ENCODE measurements at places on chromosomes 3 and 15.

DNA sequence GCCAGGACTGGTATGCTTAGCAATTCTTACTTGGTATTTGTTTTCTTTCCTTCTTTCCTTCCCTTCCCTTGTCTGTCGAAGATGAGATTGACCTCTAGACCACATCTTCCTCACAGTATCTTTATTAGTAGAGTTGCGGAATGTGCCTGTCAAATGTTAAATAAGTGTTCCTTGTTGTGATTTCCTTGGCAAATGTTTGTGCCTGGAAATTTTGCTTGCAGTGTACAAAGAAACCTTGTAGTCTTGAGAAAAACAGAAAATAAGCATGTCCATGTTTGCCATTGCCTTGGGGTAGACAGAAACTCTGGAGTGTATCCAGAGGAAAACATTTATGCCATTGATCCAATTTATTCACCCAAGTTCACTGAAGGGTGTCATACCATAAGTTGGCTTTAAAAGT, 79.5 kb upstream of the ZNF385D start:
- no peak for DNase-seq

DNA sequence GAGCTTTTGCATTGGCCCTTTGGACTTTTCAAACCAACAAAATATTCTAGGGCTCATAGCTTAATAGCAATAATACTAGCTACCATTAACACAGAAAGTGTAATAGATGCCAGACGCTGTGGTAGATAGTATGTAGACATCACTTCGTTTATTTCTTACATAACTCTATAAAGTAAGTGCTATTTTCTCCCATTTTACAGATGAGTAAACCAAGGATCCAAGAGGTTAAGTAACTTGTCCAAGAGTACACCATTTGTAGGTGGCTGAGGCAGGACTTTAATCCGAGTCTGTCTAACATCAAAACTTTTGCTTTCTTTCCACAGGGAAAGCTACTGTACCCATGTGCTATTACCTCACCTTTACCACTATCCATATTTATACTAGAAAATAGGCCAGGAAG, 12.0 kb downstream of the EID1 start:
- no peak for DNase-seq

DNA sequence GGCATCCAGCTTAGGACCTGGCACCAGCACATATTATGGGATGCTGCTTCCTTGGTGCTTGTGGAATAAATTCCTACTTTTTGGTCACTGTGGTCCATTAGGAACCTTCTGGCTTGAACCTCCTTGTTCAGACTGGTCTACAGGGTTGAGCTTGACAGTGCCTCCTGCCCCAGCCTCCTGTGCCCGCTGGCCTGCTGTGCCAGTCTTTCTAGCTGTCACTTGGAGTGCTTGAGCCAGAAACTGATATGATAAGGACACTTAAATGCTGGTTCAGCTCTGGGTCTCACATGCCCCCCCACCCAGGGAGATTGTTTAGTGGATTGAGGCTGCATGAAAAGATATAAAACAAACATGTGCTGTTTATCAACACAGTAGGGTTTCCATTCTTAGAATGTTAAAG, 147.8 kb downstream of the SLCO3A1 start:
- DNase-seq: no peak

DNA sequence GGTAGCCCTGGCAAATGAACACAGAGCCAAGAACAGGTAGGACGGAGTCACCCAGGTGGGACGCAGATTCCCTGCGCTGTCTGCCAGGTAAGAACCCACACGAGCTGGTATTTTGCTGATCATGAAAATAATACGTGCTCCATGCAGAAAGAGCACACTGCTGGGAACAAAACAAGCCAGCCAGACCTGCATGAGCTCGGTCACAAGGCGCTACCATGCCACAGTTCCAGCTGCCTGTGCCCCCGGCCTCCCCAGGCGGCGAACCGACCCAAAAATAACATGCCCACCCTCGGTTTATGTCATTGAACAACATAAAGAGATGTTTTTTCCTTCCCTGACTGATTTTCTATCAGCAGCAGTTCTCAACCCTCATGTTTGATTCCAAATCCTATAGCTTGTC, 25.8 kb downstream of the CYFIP1 start:
- no peak for DNase-seq

DNA sequence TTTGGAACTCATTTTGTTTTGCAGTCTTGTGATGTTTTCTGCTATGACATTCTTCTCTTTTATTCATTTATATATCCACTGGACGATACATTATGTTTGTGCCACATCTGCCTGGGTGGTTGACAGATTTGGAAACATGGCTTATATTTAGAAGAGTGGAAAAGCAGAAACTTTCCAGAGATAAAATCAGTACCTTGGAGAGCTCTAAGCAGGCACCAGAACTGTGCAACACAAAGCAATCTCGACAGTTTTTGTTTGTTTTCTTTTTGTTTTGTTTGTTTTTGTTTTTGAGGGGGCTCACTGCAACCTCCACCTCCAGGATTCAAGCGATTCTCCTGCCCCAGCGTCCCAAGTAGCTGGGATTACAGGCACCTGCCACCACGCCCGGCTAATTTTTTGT, 45.5 kb downstream of the SYN2 start:
- peak; percentile 54 for DNase-seq

GRCh38 chr3:159418571-159419526, 569.8 kb upstream of the IL12A start:
- DNase-seq: no peak

DNA sequence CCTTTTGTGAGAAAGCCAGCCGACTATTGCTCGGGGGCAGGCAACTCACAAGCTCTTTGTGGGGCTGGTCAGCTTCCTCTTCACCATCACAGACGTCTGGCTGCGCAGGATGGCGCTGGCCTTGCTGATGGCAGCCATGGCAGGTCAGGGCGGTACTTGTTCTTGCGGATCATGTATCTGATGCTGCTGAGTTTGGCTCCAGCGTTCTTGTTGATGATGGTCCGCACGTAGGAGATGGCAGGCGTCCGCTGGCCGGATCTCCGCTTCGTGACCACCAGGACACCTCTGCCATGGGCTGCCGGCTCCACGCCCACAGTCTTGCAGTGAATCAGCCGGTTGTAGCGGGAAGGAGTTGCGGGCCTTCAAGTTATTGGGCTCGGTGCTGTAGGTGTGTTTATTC, 67.9 kb upstream of the SLC7A14 start:
- no peak for DNase-seq

DNA sequence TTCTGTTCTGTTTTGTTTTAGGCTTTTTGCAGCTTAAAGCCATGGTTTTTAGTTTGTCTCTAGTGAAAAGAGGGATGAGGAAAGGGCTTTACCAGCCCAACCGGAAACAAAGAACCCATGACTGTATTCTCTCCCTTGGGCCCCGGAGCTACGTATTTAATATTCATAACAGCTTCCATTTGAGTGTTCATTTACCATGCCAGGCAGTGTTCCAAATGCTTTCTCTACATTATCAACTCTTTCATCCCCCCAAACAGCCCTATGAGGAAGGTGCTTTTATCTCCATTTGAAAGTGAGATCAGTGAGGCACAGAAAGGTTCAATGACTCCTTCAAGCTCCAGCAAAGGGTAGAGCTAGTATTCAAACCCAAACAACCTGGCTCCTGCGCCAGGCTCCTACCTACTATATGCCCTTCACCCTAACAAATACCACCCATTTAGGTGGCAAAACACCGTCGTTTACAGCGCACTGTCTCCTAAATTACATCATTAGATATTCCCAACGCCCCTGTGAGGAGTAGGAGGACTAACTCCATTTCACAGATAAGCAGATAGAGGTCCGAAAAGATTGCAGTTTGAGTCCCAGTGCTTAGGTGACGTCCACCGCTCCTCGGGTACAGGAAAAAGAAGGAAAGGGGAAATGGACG, 27.9 kb downstream of the GTPBP8 start:
- DNase-seq: peak; percentile 3

DNA sequence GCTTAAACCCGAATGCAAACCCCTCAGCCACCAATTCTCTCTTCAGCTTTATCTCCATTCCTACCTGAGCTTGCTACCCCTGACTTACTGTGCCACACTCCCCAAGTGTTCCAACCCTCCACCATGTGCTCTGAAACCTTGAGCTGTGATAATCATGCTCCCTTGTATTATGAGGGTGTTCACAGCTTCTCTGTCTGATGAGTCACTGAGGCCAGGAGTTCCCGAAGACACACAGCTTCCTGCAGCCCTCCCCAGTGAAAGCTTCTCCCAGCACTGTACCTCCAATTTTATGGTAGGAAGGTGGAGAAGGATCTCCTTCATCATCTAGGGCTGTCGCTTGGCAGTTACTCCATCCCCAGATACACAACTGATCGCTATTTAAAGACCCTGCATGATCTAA, 24.9 kb downstream of the STAC start:
- DNase-seq: no peak

DNA sequence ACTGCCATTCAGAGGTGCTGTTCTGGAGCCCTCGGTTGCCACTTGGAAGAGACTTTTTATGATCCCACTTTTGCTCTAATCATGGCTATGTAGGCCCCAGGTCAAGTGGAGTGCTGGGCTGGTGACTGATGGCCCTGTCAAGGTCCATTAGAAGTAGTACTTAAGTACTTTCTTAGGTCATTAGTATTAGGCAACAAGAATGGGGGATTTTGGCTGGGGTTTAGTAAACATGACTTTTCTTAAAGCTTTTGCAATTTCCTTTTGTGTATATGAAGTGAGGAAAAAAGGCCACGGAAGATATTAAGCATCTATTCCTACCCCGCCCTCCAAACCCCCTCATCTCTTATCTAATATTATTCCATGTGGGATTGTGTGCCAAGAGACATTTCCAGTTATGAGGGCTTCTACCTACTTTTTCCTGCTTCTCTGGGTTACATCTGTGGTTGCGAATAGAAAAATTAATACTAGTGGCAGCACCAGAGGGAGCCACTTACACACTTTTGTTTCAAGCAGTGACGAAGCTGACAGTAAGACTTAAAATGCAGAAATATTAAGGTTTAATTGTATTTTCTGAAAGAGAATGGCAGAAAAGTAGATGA, 13.9 kb downstream of the NLGN1 start:
- DNase-seq: peak; percentile 71

DNA sequence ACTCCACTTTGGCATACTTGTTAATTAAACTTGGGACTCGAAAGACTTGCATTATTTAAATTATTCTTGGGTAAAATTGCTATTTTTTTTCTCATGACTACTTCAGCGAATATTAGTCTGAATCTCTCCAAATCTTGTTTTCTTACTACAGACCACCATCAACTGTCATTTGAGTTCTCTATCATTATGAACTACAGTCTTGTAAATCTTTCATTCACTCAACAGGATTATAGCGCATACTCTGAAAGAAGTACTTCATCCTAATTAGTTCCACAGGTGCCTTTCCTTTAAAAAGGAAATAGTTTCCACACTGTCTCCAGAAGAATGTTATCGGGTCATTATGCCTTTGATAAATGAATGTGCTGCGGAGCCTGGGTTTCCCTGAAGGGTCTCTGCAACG, 149.5 kb downstream of the NLGN1 start:
- no peak for DNase-seq

GRCh38 chr15:90322538-90322937, 29.5 kb upstream of the ZNF774 start:
- no peak for DNase-seq

DNA sequence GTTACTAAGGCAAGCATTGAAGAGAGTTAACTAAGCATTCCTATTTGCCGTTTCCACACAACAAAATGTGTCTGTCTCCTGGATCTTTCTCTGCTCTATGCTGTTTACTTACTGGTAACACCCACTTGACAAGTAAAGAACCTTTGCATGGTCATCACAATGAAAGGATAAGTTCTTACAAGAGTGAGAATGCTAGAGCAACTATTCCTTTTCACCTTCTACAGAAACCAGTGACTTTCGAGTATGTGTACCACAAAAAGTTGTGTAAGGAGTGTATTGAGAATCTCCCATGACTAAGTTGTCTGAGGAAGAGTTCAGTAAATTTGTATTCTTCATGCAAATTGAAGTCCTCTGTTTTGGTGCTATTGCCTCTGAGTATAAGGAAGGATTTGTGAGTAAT, 10.8 kb downstream of the TIPARP start:
- DNase-seq: no peak

GRCh38 chr3:4751502-4752101, 227.6 kb upstream of the BHLHE40 start:
- no peak for DNase-seq

DNA sequence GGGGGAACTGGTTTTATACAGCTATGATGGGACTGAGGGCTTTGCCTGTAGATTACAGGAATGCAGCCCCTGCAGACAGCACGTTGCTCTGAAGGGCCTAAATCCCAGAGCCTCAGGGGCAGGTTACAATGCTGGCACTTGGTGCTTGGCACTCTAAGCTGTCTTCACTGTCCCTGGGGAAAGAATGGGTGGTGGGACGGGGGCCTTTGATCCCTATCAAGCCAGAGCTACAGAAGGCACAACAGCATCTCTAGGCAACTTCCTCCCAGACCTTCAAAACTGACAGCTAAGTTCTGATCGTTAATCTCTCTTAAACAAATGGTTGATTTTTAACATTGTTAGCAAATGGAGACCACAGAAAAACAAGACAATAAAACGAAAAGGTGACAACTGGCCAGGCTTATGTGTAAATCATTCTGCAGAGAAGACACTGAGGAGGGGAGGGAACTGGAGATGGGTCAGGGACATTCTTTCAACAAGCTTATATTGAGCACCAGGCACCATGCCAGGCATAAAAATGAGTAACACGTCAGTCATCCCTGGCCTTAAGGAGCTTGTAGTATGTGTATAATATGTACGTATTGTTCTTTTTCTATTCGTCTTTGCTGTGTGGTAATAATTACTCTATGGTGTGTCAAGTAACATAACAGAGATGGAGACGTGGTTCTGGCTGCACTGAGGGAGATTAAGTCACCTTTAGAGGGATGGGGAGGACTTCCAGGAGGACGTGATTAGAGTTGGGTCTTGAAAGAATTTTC, 49.1 kb downstream of the CA12 start:
- no peak for DNase-seq

DNA sequence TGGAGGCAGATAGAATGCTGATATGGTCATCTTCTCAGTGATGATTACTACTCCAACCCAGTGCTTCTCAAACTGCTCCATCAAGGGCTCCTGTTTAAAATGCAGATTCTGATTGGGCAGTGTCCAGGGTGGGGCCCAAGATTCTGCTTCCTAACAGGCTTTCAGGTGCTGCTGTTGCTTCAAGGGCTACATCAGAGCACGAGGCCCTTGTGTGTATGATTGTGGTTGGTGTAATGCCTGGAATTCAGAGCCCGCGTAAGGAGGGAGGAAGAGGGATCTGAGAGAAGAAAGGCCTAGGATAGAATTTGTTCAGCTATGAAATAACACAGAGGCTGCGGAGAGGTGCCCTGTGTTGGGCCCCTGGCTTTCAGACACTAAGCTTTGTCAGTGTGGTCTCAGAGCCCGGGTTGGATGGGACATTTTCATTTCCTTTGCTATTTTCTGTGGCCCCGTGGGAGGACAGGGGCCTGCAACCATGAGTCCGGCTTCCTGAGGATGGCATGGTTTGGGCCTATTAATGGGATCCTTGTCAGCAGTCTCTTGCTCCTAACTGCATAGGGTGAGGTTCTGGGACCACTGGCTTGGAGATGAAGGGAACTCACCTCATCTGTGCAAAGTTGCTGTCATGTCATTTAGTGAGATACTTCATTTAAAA, 53.0 kb downstream of the ATP1B3 start:
- no peak for DNase-seq

GRCh38 chr3:112132554-112132953, 494 bp downstream of the GCSAM start:
- DNase-seq: no peak

All from T47D (cell line).